ENCODE measurements at places on chromosomes 16 and 17.
A peak's percentile ranks its signal among the peaks of the same experiment; 100 is the strongest.

DNA sequence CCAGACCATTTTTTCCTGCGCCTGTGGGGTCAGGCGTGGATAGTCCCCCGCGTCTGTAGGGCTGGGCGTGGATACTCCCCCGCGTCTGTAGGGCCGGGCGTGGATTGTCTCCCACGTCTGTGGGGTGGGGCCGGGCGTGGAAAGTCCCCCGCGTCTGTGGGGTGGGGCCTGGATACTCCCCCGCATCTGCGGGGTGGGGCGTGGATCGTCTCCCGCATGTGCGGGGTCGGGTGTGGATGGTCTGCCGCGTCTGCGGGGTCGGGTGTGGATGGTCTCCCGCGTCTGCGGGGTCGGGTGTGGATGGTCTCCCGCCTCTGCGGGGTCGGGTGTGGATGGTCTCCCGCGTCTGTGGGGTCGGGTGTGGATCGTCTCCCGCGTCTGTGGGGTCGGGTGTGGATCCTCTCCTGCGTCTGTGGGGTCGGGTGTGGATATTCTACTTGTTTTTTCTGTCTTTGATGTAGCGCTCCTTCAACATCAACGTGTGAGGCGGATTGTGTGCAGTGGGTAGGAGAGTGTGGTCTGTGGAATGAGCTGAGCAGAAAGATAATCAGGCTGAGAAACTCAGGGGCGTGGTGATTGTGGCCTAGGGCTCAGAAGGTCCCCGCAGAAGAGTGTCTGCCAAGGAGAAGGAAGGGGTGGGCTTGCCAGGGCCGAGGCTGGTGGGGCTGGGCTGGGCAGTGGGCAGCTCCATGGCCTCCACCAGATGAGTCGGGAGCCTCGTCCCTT, 3.2 kb downstream of the GNPTG start:
- DNase-seq = no peak

GRCh38 chr17:48908853-48909394, 717 bp downstream of the UBE2Z start:
- DNase-seq = peak; percentile 71

DNA sequence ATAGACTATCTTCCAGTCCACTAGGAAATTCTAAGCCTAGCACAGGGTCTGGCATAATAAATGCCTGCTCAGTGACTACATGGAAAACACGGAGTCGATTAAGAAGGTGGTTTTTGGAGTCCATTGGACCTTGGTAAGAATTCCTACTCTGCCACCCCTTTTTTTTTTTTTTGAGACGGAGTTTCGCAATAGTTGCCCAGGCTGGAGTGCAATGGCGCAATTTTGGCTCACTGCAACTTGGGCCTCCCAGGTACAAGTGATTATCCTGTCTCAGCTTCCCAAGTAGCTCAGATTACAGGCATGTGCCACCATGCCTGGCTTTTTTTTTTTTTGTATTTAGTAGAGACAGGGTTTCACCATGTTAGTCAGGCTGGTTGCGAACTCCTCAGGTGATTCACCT, 123.2 kb downstream of the HS3ST2 start:
- no peak for DNase-seq

DNA sequence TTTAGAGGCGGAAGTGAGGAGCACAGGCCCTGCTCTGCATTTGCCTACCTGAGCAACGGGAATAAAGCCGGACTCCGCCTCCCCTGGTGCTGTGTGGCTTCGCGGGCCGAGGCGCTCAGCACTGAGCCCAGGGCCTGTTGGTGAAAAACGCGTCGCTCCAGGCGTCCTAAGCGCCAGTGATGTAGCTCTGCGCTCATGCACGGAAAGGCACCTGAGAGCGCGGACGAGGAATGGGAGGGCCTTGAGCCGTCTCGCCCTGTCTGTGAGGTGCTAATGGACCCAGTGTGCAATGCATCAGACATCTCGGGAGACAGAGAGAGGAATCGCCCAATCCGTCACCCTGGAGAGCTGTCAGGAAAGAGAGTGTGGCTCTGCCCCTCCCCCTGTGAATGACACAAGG, 17.2 kb upstream of the ATP2A3 start:
- DNase-seq = no peak

- DNase-seq = no peak
Observed at GRCh38 chr17:40548491-40548981, 16.7 kb downstream of the CCR7 start.

DNA sequence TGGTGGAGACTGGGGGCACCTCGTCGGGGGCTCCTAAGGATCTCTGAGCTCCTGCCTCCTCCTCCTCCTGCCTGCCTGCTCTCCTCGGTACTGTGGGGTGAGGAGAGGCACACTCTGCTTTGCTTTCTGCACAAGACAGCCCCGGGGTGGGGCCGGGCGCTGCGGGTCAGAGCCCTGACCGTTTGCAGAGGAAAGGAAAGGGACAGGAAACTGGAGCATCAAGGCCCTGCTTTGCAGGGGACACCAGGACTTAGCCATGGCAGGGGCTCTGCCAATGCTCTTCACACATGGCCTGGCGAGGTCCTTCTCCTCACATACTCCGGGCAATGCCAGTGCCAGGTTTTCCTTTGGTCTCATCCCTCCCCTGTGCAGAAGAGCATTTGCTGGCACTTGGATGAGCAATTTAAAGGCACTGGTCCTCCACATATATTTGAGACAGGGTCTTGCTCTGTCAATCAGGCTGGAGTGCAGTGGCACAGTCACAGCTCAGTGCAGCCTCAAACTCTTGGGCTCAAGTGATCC, 23.8 kb upstream of the DOC2B start:
- no peak for DNase-seq

DNA sequence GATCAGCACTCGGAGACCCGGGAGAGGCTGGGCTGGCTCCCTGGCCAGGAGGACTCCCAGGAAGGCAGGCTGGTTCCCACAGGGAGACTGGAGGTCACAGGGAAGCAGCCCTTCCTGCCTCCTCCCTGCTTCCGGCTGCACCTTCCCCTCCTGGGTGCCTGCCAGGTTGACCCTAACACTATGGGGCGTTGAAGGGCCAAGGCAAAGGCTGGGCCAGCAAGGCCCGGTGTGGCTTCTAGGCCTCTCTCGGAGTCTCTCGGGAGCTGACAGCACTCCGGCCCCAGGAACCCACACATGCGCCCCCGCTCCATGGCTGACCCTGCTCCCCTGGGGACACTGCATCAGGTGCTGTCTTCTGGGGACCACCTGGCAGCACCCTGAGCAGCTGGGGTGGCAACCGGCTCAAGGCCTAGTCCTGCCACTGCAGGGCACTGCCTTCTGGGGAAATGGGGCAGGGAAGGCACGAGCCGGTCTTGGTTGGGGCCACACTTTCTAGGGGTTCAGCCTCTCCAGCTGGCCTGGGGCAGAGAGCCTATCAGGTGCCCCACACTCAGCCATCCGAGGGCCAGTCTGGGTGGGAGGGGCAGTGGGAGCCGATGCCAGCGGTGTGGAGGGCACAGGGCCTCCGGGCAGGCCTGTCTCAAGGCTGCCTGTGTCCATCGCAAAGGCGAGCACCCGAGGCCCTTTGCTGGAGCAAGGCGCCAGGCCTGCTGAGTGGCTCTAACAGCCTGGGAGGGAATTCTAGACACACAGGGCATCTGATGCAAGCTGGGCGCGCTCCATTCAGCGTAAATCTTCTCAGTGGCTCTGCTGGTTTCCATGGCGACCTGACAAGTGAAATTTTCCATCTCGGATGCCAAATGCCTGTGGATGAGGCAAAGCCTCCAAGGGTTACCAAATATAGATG, 5.6 kb upstream of the MTSS2 start:
- DNase-seq = no peak

GRCh38 chr17:12688382-12688781, 22.7 kb downstream of the MYOCD start:
- no peak for DNase-seq

GRCh38 chr16:88323041-88323440, 59.7 kb upstream of the ZNF469 start:
- no peak for DNase-seq

GRCh38 chr17:78680436-78680835, 101.6 kb downstream of the CYTH1 start:
- DNase-seq = no peak

- peak; percentile 70 for DNase-seq
Observed at GRCh38 chr16:23302045-23302956, at the start of gene SCNN1B. SCNN1B (plus strand) TSS chr16:23302302; CDS start chr16:23348600, 46,298 bp downstream.

Data from RPMI8226 (cell line).